ENCODE measurements at places on chromosomes 6 and 20.
A peak's percentile ranks its signal among the peaks of the same experiment; 100 is the strongest.

DNA sequence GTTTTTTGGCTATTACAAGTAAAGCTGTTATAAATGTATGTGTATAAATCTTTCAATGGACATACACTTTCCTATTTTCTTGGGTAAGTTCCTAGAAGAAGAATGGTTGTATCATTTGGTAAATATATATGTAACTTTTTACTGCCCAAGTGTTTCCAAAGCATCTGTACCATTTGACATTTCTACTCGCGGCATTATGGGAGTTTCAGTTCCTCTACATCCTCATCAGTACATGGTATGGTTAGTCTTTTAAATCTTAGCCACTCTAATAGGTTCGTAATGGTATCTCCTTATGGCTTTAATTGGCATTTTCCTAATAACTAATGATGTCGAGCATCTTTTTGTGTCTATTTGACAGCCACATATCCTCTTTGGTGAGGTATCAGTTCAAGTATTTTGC, 12.9 kb downstream of the SNPH start:
- no peak for DNase-seq

GRCh38 chr6:136656121-136656520, 105.9 kb upstream of the MAP7 start:
- DNase-seq: no peak

DNA sequence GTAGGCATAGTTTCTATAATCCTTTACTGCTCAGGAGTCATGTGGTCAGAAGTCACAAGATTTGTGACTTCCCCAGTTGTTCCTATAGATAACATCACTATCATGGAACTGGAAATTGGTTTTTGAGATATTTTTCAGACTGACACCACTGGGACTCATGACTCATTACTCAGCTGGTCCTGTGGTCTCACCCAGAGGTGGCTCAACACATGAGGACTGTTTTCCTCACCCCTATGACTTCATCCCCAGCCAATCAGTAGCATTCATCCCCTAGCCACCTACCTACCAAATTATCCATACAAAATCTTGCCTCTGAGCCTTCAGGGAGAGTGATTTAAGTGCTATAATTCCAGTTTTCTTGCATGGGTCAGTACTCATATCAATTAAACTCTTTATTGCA, 1217.7 kb downstream of the EPHA7 start:
- DNase-seq: no peak

GRCh38 chr20:20491110-20491783, 123.3 kb downstream of the INSM1 start:
- no peak for DNase-seq

DNA sequence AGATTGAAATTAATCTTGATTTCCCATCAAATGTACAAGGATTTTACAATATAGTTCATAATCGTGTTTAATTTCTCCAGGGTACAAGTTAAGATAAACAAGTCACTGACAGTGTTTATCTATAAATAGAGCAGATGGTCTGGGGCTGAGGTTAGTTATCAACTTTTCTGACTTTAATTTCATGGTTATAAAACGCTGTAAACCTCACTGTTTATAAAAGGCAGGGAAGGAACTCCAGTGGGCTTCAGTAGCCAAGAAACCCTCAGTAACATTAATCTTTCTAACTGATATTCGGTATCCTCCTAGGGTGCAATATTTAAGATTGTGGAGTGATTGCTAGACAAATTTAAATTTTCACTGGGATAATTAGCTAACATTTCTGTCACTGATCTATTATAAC, 68.6 kb downstream of the GFRAL start:
- DNase-seq: no peak

GRCh38 chr20:39862470-39862891, 826.6 kb downstream of the MAFB start:
- DNase-seq: no peak

- no peak for DNase-seq
These were observed 94.9 kb downstream of the RFX6 start for GRCh38 chr6:116971959-116972358.

- DNase-seq: no peak
These were observed 10.5 kb downstream of the PTGIS start for GRCh38 chr20:49557449-49557848.

GRCh38 chr6:44111434-44112417, 15.5 kb downstream of the MRPL14 start:
- no peak for DNase-seq

- no peak for DNase-seq
These were observed 31.5 kb upstream of the SULF2 start for GRCh38 chr20:47816487-47817451.

DNA sequence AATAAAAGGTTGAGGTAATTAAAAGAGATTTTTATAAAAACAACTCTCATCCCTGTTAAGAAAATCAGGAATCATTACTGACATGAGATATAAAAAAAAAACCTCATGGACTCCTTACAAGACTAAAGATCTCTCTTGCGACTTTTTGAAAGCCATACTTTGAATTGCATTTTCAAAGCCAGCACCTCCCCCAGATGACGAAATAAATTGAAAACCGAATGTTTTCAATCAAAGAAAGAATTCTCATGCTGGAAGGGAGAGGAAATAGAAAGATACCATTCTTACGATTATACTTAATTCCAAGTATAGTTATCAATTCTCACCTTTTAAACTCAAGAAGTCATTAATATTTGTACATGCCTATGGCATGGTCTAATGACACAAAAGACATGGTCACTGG, 452.3 kb downstream of the GJA1 start:
- DNase-seq: no peak

DNA sequence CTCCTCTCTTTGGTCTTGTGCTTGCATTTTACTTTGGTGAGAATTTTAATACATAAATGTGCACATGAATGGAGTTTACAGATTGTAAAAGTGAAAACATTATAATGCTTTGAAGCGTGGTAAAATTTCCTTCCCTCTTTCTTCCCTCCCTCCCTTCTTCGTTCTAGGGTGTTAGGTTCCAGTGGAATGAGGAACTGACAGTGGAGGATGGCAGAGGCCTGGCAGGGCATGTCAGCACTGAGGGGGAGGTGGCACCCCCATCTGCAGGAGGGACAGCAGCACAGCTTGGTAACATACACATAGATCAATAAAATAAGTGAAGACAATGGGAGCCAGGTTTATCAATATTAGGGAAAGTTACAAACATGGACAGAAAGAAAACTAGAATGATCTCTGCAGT, 47.5 kb downstream of the RNASET2 start:
- no peak for DNase-seq

- DNase-seq: no peak
These were observed 22.8 kb upstream of the PRSS16 start for GRCh38 chr6:27224729-27225128.

GRCh38 chr20:7094438-7094997, 327.0 kb downstream of the BMP2 start:
- no peak for DNase-seq

GRCh38 chr6:30970946-30971345, 12.6 kb upstream of the MUC21 start:
- no peak for DNase-seq

GRCh38 chr6:125835221-125835744, 44.5 kb downstream of the NCOA7 start:
- no peak for DNase-seq

GRCh38 chr6:43967719-43968091, 159.5 kb downstream of the MRPL14 start:
- no peak for DNase-seq

- DNase-seq: no peak
These were observed 113.0 kb downstream of the GMDS start for GRCh38 chr6:2132416-2132815.

- no peak for DNase-seq
These were observed 242.3 kb downstream of the TBX18 start for GRCh38 chr6:84522135-84522549.

GRCh38 chr6:23890543-23891227, 235.3 kb upstream of the NRSN1 start:
- no peak for DNase-seq

DNA sequence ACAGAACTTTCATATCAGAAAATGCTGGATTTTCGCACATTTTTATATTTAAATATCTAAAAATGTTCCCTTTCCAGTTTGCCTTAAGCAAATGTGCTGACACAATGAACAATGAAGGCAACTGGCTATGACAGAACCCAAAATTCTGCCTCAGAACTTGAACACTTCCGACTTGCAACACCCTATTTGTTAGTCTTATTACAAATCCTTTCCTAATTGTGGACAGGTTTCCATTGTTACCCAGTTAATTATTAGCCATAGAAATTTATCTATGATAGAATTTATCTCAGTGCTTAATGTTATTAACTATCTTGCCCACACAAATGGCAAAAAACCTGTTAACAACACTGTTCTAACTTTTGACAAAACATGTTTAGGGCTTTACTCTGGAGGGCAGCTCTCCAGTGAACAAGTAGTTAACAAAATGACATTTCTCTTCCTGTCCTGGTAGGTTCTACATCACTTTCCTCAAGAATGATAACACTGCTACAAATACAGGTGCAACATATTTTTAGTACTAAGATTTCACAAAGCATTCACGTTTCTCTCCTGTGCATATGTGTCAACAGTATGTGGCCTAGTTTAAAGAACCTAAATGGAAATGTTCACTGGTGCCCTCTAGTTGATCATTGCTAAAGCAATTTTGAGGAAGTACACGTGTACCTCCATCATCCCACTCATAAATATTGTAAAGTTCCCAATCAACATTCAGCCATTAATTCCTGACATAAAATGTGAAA, 58.4 kb downstream of the HIVEP2 start:
- DNase-seq: no peak

- no peak for DNase-seq
These were observed 903 bp downstream of the CNKSR3 start for GRCh38 chr6:154509421-154510143.

GRCh38 chr20:63830841-63831588, at the start of gene ZBTB46:
Gene ZBTB46 (minus strand): TSS chr20:63831264. CDS start chr20:63790757, 40,507 bp downstream.
- peak; percentile 24 for DNase-seq

- DNase-seq: no peak
These were observed 138.7 kb upstream of the MYLIP start for GRCh38 chr6:15990179-15990578.

GRCh38 chr6:96007663-96008062, 8.1 kb upstream of the FUT9 start:
- DNase-seq: no peak

DNA sequence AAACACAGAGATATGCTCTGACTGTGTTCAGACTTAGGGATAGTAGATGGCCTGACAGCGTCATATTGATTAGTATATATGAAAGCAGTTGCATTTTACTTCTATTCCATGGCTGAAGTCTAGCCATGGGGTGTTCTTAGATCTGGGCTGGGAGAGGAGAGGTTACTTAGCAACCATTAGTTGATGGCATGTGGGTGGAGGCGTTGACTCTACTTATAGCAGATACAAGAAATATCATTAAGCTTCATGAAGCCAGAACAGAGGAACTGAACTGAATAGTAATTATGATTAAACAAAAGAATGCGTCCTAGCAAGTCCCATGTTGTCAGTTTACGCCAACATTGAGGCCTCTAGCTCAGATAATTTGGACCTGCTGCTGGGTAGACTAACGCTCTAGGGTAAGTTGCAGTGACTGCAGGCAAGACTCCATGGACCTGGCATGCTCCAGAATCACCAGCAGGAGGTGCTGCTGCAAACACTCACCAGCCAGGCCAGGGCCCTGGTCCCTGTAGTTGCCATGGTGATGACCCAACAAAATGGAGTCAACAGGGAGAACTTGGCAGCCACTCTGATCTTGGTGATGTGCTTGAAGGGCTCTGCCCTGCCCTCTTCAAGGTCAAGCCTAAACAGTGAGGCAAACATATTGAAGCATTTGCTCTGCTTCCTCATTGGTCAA, 477.3 kb downstream of the PREX1 start:
- DNase-seq: no peak

- no peak for DNase-seq
These were observed 155.2 kb downstream of the SCML4 start for GRCh38 chr6:107668743-107669474.

GRCh38 chr6:165229216-165229615, 80.2 kb downstream of the C6orf118 start:
- DNase-seq: no peak

DNA sequence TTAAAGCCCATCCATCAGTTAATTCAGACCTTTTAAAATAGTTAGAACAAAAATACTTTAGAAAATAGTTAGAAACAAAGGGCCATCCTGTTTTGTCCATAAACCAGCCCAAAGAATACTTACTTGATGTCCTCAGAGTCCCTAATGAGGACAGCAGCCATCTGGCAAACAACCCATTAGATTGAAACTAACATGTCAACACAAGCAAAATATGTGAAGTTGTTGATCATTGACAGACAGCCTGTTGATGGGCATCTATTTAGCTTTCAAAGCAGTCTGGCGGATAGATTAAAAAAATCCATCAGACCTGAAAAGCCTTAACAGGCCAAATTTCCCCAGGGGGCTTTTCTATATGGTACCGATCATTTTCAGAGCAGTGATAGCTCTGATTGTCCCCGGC, 154.2 kb upstream of the TSHZ2 start:
- DNase-seq: no peak

GRCh38 chr6:79302341-79302740, 67.9 kb upstream of the HMGN3 start:
- DNase-seq: no peak

DNA sequence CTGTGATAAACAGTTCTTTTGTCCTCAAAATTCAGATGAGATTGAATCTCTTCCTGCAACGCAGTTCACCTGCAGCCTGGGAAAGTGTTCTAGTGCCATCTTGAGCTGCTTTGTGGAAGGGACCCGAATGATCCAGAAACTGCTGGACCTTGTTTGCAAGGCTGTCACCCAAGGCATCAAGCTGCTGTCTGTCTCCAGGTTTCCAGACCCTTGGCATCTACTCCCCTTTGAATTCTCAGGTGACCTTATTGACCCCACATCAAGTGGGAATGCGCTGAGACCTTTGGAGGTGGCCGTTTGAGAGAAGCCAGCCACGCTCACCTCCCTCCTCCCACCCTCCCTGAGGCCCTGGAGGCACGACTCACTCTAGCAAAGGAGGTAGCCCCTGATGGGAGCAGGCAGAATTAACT, 112.5 kb downstream of the EDN3 start:
- no peak for DNase-seq

DNA sequence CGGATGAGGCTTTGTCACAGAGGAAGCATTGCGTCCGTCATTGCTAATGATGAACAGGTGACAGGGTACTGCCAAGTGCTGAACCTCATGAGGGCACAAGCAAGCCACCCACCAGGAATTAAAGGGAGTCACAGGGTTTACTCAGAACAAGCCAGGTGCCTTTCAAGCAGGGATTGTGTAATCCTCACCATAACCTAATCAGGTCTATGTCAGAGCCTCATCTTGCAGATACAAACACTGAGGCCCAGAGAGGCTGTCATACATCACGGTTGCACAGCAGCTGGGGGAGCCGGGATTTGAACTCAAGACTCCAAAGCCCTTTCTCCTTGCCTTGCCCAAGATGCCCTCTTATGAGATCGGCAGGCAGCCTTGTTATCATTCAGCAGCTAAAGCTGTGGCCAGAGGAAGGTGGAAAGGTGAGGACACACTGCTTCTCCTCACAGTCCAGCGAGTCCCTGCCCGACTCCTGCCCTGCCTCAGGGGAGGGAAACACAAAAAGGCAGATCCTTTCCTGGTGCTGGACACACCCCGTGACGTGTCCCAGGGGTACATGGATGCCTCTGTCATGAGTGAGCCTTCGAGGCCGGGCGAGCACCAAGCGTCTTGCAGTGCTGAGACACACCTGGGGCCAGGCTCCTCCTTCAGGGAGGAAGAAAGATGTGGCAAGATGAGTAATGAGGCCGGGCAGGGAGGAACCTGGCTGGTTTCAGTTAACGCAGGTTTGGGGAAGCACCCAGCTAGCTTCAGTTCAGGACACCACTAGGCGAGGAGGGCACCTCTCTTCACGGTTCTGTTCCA, 214.9 kb downstream of the LY86 start:
- DNase-seq: no peak
